ENCODE measurements at places on chromosomes 12 and 14.

DNA sequence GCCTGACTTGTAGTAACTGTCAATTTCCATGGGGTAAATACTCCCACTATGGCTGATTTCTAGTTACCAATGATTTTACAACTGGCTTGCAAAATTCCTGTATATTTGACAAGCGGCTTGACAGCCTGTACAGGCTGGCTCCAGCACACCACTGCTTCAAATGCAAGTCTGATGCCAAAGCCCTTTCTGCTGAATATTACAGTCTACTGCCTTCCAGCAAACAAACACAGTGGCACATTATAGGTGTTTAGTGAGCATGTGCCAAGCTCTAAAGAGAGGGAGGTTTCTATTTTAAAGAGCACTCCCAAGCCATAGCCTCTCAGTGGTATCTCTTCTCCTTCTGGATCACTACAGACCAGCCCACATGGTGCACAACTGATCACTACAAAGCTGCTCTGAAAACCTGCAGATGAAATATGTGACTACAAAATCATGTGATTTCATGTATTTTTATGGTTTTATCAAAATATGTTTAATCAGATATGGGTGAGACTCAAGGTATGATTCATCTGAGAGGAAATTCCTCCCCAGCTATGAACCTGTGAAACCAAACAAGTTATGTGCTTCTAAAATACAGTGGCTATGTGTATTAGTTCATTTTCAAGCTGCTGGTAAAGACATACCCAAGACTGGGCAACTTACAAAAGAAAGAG is 101.5 kb downstream of the RPAP3 start:
- peak; percentile 60 for DNase-seq

GRCh38 chr14:59869381-59870255 is 958 bp downstream of the RTN1 start:
- DNase-seq: no peak

DNA sequence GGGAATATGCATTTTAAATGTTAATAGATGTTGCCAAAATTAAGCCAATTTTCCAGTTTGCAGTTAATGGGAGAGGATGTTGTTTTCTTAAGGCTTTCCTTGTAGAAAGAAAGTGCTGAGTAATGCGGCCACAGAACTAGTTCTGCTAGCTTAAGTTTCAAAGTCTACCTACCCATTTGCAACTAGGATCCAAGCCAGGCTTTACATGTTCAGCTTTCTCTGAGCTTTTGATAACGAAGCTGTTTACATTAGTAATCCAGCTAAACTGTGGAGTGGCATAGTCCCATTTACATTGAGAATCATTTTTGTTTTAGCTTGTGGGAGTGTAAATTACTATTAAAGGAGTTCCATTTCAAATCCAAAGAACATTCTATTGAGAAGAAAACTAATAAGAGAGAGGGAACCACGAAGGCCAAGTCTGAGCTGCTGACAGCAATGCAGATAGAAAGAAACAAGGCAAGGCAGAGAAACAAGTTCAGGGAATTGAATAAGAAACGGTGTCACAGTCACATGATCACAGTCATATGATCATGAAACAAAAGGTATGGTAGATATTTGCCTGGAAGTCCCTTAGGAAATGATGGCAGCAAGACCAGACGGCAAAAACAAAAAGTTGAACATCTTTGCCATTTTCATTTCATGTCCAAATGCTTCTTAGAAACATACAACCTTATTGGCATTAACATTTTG is 274.9 kb downstream of the PAWR start:
- no peak for DNase-seq

DNA sequence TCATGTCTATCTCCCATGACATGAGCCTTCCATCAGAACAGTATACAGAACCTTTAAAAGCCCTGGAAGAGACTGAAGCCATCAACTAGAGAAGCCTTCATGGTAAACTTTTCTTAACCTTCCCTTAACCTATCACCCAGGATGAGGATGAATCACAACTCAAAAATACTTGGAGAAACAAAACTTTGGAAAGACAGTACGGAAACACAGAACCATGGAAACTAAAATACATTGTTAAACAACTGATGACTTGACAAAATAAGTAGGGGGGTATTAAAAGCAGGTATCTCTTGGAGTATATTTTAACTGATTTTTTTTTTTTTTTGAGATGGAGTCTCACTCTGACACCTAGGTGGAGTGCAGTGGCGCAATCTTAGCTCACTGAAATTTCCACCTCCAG is 8.7 kb downstream of the TM7SF3 start:
- DNase-seq: peak; percentile 36

DNA sequence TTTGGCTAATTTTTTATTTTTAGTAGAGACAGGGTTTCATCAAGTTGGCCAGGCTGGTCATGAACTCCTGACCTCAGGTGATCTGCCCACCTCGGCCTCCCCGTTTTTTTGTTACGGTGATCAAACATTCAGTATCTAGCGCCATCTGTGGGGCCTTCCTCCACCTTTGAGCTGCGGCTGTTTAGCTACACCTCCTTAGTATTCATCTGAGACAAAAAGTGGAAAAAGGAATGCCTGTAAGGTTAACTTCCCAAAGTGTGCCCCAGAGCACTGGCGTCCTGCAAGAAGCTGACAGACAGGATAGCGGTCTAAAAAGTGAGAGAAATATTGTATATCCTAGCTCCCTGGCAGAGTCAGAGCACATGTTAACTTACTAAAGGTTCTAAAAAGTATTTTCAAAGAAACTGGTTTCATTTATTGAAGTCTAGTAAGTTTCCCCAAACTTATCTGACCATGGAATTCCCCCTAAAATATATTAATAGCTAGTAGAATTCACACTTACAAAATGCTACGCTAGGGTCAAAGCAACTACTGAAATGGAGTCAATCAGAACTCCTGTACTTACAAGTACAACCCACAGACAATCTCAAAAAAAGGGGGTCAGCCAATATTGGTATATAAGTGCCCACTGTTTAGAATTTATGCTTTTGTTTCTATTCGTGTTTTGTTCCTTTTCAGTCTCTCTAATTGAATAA is 59.1 kb downstream of the DUSP16 start:
- DNase-seq: no peak

DNA sequence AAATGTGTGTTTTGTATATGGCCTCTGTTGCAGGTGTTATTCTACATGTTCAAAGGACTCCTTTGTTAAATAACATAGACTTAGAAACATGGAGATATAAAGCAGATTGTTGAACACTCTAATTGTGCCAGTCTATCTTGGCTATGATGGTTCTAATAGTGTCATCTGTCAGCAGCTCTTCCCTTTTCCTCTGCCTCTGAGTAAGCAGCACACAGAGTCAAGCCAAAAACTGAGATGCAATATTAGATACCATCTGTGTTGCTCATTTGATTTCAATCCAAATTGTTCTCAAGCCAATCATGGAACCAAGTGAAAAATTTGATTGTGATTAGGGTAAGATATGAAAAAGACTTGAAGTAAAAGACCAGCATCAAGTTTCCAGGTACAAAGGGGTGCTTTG is 871.1 kb upstream of the MGAT4C start:
- DNase-seq: no peak

DNA sequence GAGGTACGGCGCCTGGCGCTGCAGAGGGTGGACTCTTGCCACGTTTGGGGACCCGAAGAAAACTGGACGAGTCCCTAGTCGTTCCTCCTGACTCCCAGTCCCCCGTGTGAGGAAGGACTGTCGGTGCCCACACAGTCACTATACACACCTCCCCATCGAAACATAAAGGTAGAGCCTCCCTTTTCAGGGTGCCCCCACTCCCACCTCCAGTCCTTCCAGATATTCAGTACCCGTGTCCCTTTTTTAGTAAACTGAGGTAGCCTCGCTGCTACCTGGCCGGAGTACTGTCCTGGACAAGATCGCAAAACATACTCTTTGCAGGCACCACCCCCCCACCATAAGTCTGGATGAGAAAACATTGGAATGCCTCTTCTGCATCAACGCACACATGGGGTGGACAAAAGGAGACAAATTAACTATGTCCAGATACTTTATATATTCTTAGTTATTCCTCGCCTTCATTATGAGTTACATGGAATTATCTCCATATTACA is 610 bp upstream of the KMT2D start:
- no peak for DNase-seq

DNA sequence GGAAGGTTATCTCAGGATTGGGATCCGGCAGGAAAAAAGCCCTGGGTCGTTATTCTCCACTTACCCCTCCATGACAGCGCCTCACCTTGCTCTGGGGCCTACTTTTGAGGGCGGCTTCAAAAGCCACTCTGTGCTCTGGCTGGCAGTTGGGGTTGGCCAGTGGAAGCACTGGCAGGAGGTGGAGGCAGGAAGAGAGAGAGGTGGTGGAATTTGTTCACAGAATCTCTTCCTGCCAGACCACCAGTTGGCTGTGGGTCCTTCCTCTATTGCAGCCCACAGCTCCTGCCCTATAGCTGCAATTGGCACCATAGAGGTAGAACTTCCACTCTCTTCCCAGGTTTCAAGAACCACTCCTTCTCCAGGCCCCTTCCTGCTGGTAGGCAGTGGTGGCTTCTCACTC is 32.7 kb upstream of the SDR39U1 start:
- no peak for DNase-seq

- DNase-seq: peak; percentile 64
These were observed 32.1 kb downstream of the DEPDC4 start for GRCh38 chr12:100234591-100235304.

DNA sequence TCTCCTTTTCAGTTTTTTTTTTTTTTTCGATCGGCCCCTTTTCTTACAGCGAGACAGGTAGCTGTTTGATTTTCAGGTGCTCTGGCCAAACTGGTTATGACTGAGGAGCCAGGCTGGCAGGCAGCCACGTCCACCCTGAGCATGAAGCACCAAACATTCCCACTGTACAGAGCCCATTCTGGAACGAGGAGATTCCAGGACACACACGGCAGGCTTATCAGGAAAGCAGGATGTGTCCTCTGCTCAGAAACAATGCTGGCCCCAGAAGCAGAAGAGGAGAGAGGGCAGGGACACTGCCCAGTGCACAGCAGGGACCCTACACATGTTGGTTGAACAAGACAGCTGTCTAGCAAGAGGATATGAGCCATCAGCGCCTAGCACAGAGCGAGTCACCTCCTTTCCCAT is 3.7 kb upstream of the KRT2 start:
- peak; percentile 60 for DNase-seq

DNA sequence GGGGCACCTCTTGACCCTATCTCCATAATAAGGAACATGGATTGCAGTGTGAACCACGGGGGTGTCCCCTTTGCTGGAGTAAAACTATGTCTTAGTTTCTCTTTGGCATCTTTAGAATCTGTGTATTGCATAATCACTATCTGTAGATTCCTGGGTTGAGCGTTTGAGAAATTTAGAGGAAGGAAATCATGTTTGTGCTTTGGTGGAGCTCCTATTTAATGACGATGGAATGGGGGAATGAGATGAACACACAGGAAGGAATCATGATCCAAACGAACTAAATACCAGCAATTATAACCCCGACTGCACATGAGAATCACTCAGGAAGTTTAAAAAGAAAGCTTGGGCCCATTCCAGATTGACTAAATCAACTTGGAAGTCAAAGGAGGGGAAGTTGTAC is 1.3 kb upstream of the MYG1 start:
- DNase-seq: no peak

GRCh38 chr14:91891721-91892220 is 24.4 kb upstream of the TC2N start:
- no peak for DNase-seq

DNA sequence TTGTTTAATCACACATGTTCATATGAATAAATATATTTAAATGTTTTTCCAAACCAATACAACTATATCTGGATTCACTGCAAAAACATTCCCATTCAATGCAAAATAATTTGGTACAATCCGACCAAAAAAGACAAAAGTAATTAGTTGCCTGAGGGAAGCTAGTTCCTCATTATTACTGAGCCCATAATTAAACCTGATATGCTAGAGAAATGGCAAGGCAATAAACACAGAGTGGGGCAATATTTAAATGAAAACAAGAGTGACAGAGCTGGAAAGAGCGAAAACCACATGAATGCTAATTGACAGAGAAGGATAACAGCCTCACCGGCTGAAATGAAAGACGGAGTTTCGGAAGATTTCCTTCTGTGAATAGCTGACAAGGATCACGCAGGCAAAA is 82.6 kb downstream of the TMCC3 start:
- DNase-seq: no peak

- no peak for DNase-seq
These were observed 285.1 kb upstream of the NOS1 start for GRCh38 chr12:117646520-117646919.

- DNase-seq: no peak
These were observed 23.7 kb downstream of the PSMC1 start for GRCh38 chr14:90280096-90280495.

GRCh38 chr14:64970776-64971477 is 1.2 kb downstream of the RAB15 start:
- DNase-seq: no peak

- peak; percentile 40 for DNase-seq
These were observed 62.6 kb downstream of the SPPL3 start for GRCh38 chr12:120841525-120841924.

GRCh38 chr12:3622822-3623690 is 129.9 kb downstream of the CRACR2A start:
- DNase-seq: no peak

DNA sequence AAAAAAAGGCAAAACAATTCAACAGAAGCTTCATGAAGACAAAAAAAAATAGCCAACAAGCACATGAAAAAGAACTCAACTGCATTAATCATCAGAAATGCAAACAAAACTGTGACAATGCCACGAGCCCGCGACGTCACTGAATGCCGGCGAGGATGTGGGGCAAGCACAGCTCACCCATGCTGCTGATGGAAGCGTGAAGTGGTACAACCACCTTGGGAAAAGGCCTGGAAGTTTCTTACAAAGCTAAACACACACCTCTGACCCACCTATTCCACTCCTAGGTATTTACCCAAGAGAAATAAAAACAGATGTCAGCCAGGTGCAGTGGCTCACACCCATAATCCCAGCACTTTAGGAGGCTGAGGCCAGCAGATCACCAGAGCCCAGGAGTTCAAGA is 10.5 kb downstream of the BTBD6 start:
- DNase-seq: no peak

- DNase-seq: no peak
These were observed 28.0 kb downstream of the JAG2 start for GRCh38 chr14:105140581-105140980.

GRCh38 chr14:30756594-30756993 is 117.8 kb upstream of the COCH start:
- DNase-seq: no peak

DNA sequence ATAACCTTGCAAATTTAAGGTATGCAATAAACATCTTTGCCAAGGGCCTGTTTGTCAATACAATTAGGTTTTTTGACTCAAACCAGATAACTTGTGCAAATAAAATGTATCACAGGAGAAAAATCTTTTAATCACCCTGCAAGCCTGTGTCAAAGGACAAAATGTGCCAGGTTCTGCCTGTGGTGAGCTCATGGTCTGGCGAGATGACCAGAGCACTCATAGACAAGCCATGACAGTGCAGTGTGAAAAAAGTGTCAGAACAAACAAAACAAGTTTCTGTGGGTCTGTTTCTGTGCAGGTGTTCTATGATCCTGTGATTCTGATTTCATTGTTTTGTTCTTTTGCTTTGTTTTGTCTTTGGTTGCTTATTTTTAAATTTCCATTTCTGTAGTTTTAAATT is 847.2 kb downstream of the VRK1 start:
- no peak for DNase-seq

GRCh38 chr12:3885277-3886094 is 12.3 kb upstream of the PARP11 start:
- DNase-seq: peak; percentile 71

- peak; percentile 63 for DNase-seq
These were observed 87.3 kb downstream of the TMX1 start for GRCh38 chr14:51327376-51327775.

GRCh38 chr12:5827591-5827990 is 117.5 kb downstream of the ANO2 start:
- no peak for DNase-seq

Measured in lung microvascular endothelial cell (primary cell).